ENCODE measurements at places on chromosomes 1 and 21.

DNA sequence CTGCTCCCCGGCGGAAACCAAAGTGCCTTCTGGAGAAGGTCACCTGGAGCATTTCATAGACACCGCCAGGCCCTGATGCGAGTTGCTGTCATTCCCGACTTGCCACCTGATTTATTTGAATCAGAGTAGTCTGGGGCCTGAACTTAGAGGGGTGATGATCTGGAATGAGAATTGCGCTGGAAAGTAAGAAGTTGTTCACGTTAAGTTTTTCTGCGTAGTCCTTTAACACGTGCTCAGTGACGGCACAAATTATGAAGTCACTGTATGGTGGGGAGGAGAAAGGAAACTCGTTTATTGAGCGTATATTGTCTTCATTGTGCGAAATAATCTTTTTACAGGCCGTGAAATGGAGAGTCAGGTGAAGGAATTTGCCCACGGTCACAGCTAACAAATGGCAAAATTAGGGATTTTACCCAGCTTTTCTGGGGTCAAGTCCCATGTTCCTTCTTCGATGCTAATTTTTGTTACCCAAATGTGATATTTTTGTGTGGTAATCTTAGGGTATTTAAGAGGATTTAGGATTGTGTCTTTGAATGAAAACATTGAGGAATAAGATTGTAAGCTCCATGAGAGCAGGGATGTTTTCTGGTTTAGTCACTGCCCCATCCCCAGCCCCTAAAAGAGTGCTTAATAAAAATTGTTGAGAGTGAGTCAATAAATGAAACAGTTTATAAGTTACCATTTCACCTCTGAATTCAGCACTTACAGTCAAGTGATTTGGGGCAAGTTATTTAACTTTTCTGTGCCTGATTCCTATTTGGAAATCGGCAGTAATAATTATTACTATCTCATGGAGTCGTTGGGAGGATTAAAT, 46.4 kb upstream of the NBL1 start:
- DNase-seq, result peak; percentile 75

GRCh38 chr1:153362187-153362775, 4.6 kb downstream of the S100A9 start:
- DNase-seq, result peak; percentile 74

- DNase-seq, result no peak
These were observed 12.1 kb downstream of the GON4L start for GRCh38 chr1:155844860-155845421.

- DNase-seq, result no peak
These were observed 81.6 kb upstream of the LRRC8D start for GRCh38 chr1:89739013-89739843.

GRCh38 chr1:86068841-86069756, 87.5 kb downstream of the COL24A1 start:
- DNase-seq, result no peak

GRCh38 chr1:207918011-207918410, 7.1 kb upstream of the CD34 start:
- no peak for DNase-seq

GRCh38 chr21:35204850-35205541, 155.9 kb upstream of the RUNX1 start:
- peak; percentile 73 for DNase-seq

DNA sequence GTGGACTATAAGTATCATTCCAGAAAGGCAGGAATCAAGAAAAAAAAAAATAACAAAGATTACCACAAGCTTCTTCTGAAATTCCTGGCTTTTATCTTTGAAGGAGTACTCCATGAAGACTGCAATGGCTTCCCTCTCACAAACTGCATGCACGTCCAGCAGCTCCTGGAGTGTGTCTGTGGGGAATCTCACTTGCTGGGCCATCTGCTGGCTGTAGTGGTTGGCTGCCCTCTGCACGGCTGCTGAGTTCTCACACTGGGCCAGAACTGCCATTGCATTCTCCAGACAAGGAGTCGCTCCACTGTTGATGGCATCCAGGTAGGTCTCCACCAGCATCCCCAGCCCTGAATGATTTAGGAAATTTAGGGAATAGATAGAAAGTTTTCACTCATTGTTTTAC, 23.3 kb upstream of the GBP2 start:
- peak; percentile 7 for DNase-seq

- DNase-seq, result no peak
These were observed 57.3 kb downstream of the PGBD5 start for GRCh38 chr1:230368871-230369270.

- peak; percentile 78 for DNase-seq
These were observed 425.5 kb downstream of the KCTD3 start for GRCh38 chr1:215992620-215993019.

DNA sequence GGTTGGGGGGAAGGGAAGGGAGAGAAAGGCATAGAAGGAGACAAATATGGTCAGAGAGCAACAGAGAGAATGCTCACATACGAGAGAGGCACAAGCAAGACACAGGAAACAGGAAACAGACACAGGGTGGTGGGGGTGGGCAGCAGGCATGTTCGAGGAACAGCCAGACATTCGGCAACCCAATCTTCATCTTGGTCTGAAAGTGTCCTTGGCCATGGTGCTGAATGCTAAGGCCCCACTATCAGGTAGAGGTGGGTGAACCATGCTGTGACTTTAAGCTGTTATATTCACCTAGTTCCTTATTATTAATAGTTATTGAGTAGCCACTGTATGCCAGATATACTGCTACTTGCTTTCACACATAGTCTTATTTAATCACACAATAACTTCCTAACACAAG, 109.2 kb downstream of the DDX20 start:
- no peak for DNase-seq

DNA sequence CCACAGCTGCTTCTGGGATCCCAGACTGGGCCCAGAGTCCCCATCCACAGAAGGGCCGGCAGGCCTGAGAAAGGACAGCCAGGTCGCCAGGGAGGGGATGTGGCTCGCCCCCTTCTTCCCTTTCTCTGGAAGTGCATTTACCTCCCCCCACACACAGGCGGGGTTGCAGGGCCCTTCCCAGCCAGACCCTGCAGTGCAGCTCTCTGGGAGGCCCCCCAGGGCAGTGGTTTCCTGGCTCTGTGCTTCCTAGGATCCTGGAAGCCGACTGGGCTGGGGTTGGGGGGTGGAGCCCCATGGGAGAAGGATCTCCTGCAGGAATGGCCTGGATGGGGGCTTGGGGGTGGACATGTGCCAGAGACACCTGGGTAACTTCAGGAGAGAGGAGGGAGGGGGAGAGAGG, 4.2 kb upstream of the COL6A1 start:
- no peak for DNase-seq

- DNase-seq, result no peak
These were observed 133.1 kb upstream of the NFIA start for GRCh38 chr1:60949154-60949825.

DNA sequence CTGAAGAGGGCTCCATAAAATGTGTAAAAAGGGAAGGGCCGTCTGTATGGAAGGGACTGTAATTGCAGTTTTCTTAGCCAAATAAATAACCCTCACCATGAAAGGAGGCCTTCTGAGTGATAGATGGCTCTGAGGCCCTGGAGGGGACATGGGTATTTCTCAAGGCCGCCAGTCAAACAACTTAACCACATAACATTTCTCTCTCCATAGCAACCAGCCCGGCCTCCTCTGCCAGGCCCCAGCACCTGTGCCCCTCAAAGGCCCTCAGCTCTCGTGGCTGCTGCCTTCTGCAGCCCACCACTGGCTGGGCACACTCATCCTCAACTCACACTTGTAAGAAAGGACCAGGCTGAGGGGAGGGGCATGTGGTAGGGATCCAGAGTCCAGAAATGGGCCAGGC, 57.0 kb upstream of the GJB5 start:
- no peak for DNase-seq

DNA sequence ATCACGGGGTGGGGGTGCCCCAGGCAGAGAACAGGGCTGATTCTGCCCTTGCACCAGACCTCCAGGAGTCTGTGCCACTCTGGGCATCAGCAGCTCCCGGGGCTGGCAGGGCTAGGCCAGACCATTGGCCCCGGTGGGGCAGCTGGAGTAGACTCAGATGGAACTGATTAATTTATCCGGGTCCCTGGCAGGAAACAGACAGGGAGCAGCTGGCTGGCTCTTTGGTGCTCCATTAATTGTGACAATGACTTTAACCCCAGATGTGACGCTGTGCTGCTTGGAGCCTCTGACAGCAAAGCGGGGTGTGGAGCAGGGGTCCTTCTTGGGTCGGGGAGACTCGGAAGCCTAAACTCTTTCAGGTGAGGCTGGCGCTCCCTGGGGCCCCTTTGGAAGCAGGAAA, 9.5 kb downstream of the EPHA8 start:
- DNase-seq, result peak; percentile 66

DNA sequence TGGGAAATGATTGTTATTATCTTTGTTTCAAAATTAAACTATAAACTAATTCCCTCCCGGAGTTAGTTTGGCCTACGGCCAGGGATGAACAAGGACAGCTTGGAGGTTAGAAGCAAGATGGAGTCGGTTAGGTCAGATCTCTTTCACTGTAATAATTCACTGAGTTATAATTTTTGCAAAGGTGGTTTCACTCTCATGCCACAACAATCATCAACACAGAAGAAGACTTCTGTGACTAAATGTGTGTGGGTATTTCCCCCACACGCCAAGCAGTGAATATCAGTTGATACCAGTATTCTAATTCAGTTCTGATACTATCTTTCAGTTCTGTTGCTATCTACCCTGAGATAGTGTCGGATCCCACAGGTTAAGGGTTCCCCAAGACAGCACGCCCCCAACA, 215.1 kb downstream of the S1PR1 start:
- no peak for DNase-seq

- no peak for DNase-seq
These were observed 797 bp upstream of the RSPH1 start for GRCh38 chr21:42496839-42497202.

DNA sequence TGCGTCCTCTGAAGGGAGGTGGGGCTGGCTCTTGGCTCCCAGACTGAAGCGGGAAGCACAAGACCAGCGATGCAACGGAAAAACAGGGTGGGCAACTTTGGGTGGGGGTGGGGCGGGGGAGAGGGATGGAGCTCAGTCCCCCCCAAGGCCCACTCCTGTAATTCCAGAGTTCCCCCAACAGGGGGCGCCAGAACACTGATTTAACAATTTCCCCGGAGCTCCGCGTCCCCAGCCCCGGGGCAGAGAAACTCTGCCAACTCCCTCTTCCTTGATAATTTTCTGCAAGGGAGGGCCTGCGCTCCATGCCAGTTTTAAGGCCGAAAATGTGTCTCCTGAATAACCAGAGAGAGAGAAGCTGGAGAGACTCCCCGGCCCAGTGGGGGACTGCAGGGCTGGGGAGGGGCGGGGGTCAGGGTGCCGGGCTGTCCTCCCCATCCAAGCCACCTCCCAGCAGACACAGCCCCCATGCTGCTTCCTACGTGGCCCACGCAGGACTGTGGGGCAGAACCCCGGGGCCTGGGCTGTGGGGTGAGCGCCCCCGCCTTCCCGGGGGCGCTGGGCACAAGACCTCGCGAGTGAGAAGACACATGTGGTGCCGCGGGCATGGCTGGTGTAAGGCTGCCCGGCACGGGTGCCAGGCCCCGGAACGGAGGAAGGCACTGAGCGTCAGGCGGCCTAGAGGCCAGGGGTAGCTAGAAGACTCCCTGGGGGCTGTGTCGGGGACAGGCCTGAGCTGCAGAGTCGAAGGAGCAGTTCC, 51.4 kb downstream of the KIF21B start:
- DNase-seq, result peak; percentile 91

DNA sequence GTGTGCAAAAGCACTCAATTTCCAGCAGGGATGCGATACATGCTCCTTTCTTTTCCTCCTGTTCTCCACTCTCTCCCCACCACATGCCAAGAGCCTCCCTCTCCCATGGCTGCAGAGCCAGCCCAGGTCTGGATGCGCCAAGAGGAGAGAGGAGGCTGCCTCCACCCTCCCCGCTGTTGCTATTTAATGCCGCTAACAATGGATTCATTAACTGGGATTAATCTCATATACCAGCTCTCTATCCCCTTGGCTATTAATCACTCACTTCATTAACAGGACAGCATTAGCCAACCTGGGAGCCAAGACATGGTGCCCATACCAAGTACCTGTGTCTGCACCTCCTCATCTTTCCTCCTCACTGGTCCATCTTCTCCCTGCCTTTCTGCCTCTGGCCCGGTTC, 49.1 kb upstream of the SCMH1 start:
- peak; percentile 4 for DNase-seq

- no peak for DNase-seq
These were observed 2.7 kb upstream of the CD5L start for GRCh38 chr1:157844089-157844830.

- peak; percentile 71 for DNase-seq
These were observed 36.0 kb upstream of the DISC1 start for GRCh38 chr1:231590453-231591198.

GRCh38 chr1:23742670-23743286, 493 bp upstream of the ELOA start:
- no peak for DNase-seq

DNA sequence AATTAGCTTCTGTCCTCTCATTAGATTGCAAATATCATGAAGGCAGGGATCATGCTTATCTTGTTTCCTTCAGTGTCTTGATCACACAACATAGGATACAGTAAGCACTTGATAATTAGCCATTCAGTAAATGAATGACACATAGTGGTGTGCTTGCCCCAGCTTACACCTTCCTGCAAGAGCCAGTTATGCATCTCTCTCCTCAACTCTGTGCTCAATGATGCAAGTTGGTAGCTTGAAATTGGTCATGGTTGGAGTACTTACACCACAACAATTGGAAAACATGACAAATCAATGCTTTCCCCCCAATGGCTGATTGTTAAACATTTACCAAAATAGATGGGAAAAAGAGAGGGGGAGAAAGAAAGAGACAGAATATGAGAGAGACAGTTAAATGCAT, 129.2 kb downstream of the NUF2 start:
- DNase-seq, result no peak

GRCh38 chr1:29679316-29679715, 443.0 kb downstream of the PTPRU start:
- DNase-seq, result no peak

DNA sequence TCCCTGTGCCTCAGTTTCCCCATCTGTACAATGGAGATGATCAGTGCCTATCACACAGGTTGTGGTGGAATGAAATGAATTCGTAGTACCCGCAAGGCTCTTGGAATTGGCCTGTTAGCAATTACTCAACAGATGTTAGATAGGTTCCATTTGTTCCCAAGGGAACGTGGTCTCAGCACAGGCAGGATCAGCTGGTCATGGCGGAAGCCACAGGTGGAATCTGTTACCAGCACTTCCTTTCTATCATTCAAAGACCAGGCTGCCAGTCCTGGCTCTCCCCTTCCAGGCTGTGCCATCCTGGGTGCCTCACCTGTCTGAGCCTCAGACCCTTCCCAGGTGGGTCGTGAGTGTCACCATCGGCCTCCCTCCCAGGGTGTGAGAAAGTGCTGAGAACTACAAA, 61.5 kb downstream of the FBXO2 start:
- DNase-seq, result peak; percentile 30
